Stimulated activated CD4-positive, alpha-beta T cell treated with anti-CD3 and anti-CD28 coated beads, Interleukin-4, amount 100 ng/mL, for 48 hours (primary cell): ENCODE measurements at places on chromosomes 5 and 9.

- no peak for DNase-seq
These were observed 103.0 kb upstream of the CTSL start for GRCh38 chr9:87622923-87623322.

- DNase-seq: no peak
These were observed 4.3 kb upstream of the ACER2 start for GRCh38 chr9:19404283-19405075.

- DNase-seq: no peak
These were observed 197.1 kb downstream of the ZNF462 start for GRCh38 chr9:107060062-107060461.

DNA sequence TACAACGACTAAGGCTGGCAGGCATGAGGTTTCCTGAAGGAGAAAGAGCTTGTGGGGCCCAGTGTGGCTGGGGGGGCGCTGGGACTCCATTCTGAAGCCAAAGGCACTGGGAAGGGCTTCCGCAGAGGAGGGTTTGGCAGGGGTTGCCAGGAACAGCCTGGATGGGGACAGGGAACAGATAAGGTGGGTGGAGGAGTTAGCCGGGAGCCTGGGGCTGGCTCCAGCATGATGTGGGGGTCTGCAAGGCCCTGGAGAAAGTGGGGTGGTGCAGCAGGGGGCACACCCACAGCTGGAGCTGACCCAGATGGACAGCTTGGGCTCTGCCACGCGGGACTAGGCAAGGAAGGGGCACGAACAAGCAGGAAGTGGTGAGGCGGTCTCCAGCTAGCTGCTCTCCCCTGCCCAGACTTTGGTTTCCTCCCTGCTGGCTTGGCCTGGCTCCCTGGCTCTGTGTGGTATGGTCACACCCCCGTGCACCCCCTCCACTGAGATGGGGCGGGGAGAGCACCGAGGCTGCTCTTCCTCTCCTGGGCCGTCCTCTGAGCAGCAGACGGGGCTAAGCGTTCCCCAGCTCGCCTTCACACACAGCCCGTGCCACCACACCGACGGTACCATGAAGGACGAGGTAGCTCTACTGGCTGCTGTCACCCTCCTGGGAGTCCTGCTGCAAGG lies at the start of gene LTC4S:
Gene LTC4S, plus strand, starts transcription at position 519 of the 672 bp plus-strand sequence. Its CDS starts 95 bp downstream, at position 614.
- DNase-seq: no peak

DNA sequence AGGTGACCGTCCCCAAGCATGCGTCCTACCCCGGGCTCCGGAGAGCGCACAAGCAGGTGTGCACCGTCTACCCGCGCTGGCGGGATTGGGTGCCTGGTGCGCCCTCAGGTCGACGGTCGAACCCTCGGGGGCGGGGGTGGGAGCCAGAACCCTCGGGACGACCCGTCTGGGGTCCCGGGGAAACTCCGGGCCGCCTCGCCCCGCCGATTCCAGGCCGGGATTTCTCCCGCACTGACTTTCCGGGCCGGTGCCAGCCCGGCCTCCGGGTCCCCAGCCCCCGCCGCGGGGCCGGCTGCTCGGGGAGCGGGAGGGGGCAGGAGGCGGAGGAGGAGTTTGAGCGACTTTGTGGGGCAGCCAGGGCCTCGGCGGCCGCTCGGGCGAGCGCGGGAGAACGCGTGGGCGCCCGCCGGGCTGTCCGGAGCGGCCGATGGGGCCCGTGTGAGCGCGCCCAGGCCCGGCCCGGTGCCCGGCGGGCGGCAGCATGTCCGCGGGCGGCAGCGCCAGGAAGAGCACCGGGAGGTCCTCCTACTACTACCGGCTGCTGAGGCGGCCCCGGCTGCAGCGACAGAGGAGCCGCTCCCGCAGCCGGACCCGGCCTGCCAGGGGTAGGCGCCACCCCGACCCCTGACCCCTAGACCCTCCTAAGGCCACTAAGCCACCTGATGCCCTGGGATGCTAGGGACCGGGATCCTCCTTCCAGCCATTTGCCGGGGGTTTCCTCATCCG lies at the start of gene DAB2IP:
Gene DAB2IP, plus strand, starts transcription at position 340 of the 726 bp plus-strand sequence. Its CDS starts 142 bp downstream, at position 482.
- DNase-seq: no peak

DNA sequence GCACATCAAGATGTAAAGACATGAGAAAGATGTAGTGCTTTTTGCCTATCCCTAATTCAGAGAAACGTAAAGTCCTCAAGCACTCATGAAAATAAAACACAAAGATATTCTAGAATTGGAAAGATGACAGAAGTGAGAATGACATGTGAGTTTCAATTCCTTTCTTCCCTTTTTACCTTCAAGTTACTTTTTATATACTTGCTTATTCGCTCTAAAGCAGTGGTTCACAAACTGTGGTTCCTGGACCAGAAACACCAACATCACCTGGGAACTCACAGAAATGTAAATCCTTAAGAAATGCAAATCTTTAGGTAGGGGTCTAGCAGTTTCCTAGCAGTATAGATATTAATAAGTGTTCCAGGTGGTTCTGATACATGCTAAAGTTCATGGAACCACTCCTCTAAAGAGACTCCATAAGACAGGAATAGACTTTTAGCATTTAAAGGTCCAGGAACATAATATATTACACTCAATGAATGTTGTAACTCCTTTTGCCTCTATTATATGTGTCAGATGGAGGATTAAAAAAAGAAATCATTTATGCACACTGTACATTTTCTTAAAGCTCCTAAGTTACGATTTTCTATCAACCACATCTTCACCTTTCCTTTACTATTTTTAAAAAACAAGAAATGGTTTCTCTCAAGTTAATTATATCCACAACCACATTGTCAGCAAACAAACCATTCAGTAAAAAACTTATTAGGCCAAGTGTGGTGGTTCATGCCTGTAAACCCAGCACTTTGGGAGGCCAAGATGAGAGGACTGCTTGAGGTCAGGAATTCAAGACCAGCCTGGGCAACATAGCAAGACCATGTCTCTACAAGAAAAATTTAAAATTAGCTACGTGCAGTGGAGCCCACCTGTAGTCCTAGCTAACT lies 39.9 kb downstream of the ERP44 start:
- DNase-seq: no peak

GRCh38 chr5:1511651-1512540 lies 11.9 kb downstream of the LPCAT1 start:
- no peak for DNase-seq

DNA sequence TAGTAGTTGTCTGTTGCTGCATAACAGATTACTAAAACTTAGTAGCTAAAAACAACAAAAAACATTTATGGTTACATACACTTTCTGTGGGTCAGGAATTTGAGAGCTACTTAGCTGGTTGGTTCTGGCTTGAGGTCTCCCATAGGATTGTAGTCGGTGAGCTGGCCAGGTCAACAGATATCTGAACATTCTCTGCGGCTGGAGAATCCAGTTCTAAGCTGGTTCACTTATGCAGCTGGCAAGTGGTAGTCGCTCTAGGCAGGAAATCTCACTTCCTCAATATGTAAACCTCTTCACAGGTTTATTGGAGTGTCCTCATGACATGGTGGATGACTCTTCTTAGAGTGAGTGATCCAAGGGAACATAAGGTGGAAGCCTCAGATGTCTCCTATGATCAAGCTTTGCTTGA lies 65.7 kb upstream of the TNFAIP8 start:
- DNase-seq: no peak

DNA sequence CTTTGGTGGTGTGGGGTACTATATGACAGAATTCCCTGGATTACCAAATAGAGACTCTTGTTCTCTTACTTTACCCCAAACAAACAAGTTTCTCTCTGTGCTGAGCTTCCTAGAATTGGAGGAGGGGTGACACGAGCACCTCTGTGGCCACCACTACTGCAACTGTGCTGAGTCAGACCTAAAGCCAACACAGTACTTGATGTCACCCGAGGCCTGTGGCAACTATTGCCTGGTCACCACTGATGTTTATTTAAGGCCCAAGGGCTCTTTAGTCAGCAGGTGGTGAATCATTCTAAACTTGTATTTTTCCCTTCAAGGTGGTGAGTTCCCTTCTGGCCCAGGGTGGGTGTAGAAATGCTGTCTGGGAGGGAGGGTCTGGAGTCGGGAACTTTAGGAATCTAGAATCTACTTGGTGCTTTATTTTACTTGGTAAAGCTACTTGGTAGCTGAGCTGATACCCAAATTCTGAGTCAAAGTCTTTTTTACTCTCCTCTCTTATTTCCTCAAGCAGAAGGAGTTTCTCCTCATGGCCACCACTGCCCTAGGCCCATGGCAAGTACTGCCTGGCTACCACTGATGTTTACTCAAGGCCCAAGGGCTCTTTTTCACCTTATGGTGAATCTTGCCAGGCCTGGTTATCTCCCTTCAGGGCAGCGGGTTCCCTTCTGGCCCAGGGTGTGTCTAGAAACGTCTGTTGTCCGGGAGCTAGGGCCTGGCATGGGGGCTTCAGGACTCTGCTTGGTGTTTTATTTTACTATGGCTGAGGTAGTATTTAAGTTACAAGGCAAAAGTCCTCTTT lies 9.8 kb downstream of the LURAP1L start:
- DNase-seq: no peak

DNA sequence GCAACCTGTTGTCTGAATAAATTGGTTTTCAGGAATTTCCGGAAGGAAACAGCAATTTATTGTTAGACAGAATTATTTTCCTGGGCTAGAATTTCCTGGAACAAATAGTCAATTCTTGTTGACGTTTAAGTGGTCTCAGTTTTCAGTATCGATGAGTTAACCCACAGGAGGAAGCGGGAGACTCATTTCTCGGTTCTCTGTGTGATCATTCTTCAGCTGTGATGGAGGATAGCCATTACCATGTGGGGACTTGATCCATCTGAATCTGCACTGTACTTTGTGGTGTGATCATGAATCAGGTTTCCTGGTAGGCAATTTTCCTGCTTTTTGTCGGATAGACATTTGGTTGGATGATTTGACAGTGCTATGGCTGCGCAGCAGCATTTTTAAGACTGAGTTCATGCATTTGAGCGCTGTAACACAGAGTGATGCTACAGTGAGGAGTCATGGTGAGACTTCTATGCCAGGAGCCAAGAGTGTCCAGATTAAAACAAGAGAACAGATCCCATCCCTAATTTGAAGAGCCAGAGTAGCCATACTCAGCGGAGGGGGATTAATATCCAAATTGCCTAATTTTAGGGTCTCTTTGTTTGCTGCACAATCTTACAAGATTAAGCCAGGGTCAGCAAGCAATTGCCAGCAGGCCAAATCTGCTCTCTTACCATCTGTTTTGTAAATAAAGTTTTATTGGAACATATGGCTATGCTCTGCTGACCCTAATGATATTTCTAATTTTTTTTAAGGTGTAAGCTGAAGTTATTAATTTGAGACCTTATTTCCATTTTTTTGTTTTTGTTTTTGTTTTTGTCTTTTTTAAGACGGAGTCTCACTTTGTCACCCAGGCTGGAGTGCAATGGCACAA lies 355.9 kb downstream of the RAB3C start:
- DNase-seq: no peak

DNA sequence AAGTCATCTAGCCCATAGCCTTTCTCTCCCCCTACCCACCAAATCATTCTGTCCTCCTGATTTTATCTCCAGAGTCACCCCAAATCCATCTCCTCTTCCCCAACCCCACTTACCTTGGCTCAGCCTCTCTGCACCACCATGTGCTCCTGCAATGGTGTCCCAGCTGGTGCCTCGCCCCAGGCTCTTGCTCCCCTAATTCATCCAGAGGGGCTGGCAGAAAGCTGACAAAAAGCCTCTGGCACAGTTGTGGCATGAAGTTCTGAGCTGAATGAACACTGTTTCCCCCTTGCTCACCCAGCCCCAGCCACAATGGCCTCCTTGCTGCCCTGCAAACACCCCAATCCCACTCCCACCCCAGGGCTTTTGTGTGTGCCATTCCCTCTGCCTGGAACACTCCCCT lies 10.2 kb downstream of the RETREG1 start:
- no peak for DNase-seq

DNA sequence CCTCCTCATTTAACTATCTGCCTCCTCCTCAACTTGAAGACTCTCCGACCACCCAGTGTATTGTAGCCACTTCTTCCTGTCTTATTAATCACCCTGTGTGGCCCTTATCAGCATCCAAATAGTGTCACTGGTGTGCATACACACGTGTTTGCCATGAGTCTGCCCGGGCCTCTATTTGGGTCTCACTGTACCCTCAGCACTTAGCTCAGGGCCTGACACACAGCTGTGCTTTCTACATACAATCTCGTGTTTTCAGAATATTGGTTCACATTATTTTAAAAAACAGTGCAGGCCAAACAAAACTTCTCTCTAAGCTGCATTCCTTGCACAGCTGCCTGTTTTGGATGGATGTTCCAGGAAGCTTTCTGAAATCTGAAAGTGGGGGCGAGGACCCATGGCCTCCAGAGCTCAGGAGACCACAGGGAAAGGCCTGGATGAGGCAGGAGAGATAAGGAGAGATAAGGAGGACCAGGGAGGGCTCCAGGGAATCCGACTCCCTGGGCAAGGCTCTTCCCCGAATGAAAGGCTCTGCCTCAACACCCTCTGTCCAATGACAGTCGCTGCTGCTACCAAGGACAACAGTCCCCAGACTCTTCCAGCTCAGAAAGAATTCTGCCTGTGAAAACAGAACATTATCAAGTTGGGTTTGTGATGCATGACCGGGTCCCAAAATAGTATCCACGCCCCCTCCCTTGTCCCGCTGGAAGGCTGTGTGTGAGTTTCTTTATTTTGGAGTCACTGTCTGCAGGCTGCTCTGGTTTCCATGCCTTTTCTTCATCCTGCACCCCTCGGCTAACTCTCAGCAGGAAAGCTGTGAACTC lies 255.6 kb downstream of the NSG2 start:
- DNase-seq: no peak

GRCh38 chr5:33409435-33410170 lies 31.2 kb upstream of the TARS1 start:
- DNase-seq: no peak

DNA sequence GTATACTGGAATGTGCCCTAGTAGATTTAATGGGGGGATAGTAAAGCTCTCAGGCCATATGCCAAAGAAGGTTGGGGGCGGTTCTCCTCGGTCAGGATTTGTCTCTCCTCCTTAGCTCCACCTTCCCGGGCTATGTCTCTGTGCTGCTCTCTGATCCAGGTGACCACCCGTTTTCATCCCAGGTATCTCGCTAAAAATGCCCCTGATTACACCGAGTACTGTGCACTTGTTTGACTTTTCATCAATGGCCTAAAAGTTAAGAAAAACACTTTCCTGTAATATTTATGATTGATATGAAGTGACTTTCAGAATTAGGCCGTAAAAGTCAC lies 724 bp downstream of the NDUFS6 start:
- no peak for DNase-seq

GRCh38 chr5:123125962-123126732 lies 37.1 kb downstream of the PRDM6 start:
- no peak for DNase-seq

DNA sequence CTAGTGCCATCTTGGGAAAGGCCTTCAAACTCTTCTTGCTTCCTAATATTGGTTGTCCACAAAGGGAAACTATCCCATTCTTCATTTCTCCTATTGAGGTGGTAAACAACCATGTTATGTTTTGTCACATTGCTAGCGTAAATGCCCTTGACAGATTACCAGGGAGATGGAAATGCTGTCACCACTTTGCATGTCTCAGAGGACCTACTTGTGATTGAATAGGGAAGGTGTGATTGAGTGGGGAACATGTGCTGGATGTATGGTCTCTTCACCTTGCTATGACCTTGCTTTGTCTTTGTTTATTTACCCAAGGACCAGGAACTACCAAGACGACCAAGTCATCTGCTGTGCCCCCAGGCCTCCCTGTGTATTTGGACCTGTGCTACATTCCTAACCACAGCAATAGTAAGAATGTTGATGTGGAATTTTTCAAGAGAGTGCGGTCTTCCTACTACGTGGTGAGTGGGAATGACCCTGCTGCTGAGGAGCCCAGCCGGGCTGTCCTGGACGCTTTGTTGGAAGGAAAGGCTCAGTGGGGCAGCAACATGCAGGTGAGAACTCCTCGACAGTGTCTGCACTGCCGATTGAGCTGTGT lies 96.1 kb downstream of the MAP1B start:
- DNase-seq: no peak

GRCh38 chr5:167294882-167295680 lies 996.4 kb upstream of the WWC1 start:
- no peak for DNase-seq

- no peak for DNase-seq
These were observed 55.3 kb downstream of the IL33 start for GRCh38 chr9:6270896-6271295.
